Cerebellar nuclear complex (tissue), 1 donor: ENCODE measurements at places on chromosomes 4 and X.

- DNase-seq = no peak
Observed at GRCh38 chr4:76499461-76499860, 64.4 kb downstream of the SHROOM3 start.

GRCh38 chrX:65894133-65894532 is 145.7 kb downstream of the VSIG4 start:
- no peak for DNase-seq

DNA sequence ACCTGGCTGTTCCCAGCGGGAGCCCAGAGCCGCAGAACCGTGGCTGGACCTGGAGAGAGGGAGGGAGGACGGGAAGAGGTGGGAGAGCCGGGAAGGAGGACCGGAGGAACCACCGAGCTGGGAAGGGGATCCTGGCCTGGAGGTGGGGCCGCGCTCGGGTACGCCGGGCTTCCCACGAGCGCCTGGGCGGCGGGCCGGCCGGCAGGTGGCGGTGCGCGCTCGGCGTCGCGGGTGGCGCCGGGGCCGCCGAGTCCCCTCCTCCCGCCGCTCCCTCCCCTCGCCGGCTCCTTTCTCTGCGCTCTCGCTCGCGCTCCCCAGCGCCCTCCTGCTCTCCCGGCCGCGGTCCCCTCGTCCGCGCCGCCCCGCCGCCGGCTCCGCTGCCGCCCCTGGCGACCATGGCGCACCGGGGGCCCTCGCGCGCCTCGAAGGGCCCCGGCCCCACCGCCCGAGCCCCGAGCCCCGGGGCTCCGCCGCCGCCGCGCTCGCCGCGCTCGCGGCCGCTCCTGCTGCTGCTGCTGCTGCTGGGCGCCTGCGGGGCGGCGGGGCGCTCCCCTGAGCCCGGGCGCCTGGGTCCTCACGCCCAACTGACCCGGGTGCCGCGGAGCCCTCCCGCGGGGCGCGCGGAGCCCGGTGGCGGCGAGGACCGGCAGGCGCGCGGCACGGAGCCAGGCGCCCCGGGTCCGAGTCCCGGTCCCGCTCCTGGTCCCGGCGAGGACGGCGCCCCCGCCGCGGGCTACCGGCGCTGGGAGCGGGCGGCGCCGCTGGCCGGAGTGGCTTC is at the start of gene SORCS2:
TSS of gene SORCS2 (plus strand) at position 287 of the 778 bp plus-strand sequence.
- no peak for DNase-seq

- DNase-seq = no peak
Observed at GRCh38 chrX:5971300-5971699, 257.4 kb downstream of the NLGN4X start.

- DNase-seq = no peak
Observed at GRCh38 chr4:14920237-14920636, 82.0 kb upstream of the CPEB2 start.

GRCh38 chr4:110175634-110176033 is 22.8 kb downstream of the ELOVL6 start:
- no peak for DNase-seq

DNA sequence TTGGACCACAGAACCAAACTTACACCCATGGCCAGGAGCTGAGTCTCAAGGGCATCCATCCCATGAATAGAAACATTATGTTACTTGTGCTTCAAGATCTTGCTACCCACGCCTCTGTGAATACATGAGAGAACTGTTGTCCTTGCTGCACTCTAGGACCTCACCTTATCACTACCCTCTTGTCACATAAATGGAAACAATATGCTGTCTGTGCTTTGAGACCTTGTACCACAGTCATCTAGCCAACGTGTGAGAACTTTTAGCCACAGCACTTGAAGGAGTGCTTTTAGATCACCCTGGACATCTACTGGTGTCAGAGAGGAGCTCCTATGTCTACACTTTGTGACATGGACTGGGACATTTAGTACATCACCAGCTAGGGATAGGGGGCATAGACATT is 30.7 kb upstream of the HUWE1 start:
- no peak for DNase-seq

GRCh38 chr4:108342325-108342970 is 173.7 kb upstream of the LEF1 start:
- no peak for DNase-seq

DNA sequence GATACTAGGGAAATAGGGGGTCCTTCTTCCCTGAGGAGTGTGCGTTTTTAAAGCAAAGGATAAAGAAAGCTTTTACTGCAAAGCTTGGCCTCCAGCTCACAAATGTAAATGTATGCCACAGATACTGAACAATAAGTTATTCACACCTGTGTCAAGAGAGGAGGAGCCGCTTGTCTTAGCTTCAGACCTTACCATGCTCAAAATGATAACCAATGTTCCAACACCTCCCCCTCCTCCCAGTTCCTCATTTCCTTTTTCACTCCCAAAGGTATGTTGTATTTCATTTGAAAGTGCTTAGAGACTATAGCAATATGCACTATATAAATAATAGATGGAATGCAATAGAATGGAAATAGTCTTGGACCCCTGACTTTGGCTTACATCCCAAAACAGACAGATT is 47.0 kb upstream of the RAPGEF2 start:
- DNase-seq = no peak

DNA sequence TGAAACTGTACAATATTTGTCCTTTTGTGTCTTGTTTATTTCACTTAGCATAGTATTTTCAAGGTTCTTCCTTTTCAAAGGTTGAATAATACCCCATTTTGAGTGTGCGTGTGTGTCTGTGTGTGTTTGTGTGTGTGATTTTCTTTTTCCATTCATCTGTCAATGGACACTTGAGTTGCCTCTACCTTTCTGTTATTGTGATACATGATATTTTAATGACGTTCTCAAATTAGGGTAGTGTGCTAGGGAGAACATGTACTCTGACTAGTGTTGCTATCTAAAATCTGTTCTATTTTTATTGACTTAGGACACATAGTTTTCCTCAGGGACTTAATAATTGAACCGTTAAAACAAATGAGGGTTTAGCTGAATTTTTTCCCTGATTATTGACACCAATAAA is 9.9 kb downstream of the MMRN1 start:
- DNase-seq = no peak

GRCh38 chr4:144421839-144422565 is 224.0 kb upstream of the HHIP start:
- no peak for DNase-seq

- DNase-seq = no peak
Observed at GRCh38 chr4:53009824-53010223, 147.7 kb downstream of the RASL11B start.

DNA sequence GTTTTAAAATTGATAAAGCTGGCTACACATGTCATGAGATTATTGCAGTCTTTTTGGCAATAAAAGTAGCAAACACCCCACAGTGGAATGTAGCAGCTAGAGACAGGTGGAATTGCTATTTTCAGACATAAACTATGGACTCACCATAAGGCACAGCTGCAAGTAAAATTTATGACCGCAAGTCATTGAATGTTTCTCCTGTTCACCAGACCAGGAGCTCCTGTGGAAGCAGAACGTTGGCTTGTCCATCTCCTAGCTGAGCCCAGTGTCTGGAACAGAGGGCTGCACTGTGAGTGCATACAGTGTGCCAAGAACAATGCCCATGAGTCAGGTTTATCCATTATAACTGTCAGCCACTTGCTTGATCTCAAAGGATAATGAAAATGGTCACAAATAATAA is 538.2 kb downstream of the INPP4B start:
- DNase-seq = no peak

GRCh38 chr4:90943311-90943710 is 816.1 kb downstream of the CCSER1 start:
- no peak for DNase-seq

DNA sequence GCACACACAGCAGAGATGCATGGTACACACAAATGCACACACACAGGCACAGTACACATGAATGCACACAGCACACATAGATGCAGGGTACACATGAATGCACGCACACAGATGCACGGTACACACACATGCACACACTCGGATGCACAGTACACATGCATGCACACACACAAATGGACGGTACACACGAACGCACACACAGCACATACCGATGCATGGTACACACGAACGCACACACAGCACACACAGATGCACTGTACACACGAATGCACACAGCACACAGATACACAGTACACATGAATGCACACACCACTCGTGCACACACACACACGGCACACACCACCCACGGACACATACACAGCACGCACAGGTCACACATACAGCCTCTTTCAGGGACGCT is 43.8 kb upstream of the CPLX1 start:
- no peak for DNase-seq

DNA sequence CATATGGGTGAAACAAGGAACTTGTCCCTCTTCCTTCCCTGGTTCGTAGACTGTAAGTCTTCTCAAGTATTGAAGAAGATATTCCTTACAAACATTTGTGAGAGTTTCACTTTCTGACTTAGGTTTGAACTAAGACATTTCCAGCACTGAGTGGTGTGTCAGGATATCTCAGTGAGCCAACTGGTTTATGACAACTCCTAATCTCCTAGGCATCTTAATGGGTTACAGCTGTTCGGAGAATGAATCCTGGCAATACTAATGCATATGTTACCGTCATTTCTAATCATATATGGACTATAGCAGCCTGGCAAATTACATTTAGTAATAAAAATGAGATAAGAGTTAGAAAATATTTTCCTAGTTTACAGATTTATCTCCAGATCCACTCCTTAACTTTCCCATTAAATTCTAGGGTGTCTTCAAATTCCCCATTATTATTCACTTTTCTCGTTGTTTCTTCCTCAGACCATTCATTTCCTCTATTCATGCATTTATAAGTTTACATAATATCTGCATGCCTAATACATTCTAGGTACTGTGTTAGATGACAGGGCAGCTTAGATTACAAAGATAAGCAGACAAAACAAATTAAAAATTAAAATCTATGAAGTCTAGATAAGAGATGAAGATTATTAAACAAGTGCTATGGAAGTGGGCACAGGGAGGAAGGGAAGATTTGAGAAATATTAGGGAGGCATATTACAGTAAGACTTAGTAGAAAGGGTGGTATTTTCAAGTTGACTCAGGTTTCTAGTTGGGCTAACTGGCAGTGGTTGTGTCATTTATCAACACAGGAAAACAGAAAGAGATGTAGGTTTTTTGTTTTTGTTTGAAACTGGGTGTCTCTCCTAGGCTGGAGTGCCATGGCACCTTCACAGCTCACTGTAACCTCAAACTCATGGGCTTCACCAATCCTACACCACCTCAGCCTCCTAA is 173.9 kb downstream of the WDFY3 start:
- DNase-seq = no peak

DNA sequence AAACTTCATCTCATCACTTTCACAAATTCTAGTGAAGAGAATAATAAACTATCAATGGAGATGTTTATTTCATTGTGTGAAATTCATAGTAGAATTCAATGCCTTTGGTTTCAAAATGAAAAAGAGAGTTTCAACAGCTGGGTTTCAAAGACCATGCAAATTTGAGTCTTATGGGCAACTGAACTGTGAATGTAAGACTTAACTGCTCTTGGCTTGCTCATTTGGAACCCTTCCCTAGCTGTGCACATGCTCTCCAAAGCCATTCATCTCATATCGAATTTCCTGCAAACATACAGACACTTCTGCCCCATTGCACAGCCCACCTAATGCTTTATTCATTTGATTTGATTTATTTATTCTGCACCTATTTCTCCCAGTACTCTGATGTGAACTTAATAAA is 154.5 kb downstream of the GRXCR1 start:
- no peak for DNase-seq

DNA sequence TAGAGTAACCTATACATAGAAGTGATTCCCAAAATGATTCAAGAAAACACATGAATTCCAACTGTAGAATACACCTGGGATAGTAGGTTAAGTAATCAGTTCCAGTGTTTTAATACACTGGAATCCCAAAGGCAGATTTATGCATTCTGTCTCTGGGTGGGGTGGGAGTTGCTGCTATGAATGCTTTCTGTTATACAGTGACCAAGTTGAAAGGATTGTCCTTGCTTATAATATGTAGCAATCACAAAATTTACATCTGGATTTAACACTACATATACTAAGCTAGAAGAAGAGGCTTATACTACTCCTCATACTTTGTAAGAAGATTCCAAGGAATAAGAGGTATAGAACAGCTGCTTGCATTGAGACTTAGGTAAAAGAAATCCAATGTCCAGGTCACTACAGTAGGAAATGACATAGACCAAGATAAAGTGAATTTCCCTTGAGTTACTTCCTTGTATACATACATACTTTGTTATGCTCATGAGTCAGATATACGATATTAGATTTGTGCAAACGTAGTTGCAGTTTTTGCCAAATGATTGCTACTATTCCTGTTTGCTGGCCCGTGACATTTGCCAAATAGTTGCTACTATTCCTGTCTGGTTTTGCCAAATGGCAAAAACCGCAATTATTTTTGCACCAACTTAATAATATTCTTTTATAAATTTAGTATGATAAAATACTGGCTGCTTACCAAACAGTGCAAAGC is 210.5 kb upstream of the DIAPH2 start:
- DNase-seq = no peak

GRCh38 chr4:84498203-84498934 is 723 bp downstream of the NKX6-1 start:
- no peak for DNase-seq

- DNase-seq = no peak
Observed at GRCh38 chr4:5870701-5871100, 22.2 kb downstream of the CRMP1 start.

DNA sequence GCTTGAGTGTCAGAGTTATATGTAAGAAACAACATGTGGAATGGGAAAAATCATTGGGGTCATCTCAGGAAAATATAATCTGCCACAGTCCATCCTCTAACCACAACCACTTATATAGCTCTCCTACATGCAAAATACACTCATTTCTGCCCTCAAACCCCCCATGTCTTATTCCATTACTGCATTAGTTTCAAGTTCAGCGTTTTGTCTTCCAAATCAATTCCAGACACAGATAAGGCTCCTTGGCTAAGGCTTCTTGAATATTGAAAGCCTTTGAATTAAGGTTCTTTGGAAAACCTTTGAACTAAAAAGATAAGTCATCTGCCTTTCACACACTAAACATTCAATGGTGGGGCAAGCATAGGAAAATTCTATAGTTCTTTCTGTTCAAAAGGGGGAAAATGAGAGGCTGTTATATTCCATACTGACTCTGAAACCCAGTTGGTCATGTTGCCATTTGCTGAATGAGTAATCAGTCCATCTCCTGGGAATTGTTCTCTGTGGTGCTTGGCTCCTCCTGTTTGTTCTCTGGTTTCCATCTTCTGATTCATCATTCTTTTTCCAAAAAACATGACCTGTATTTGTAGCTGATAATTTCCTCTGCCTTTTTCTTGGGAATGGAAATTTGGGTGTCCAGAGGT is 218.7 kb downstream of the BMPR1B start:
- no peak for DNase-seq
